ENCODE measurements at places on chromosomes 3 and 15.

- no peak for DNase-seq
These were observed 1078.5 kb downstream of the TUSC7 start for GRCh38 chr3:117788061-117788460.

- DNase-seq, result no peak
These were observed 169.3 kb downstream of the ADAMTS17 start for GRCh38 chr15:100172356-100173024.

DNA sequence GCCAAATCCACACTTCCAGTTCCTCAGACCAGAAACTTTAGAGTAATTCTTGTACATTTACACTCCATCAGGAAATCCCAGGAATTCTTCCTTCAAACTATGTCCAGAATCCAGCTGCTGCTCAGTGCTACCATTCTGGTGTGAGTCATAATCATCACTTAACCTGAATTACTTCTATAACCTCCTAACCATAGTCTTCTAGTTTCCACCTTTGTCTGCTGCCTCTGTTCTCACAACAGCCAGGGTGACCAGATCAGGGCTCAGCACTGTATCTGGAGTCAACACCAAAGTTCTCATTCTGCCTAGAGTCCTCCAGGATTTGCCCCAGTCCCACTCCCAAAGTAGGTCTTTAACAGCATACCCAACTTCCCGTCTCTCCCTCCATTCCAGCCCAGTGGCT lies 3.4 kb downstream of the CLDND1 start:
- DNase-seq, result no peak

- DNase-seq, result no peak
These were observed 22.1 kb upstream of the PRR23E start for GRCh38 chr3:127170814-127171213.

GRCh38 chr3:176663837-176664831 lies 533.1 kb downstream of the TBL1XR1 start:
- no peak for DNase-seq

GRCh38 chr15:94792196-94792595 lies 560.8 kb downstream of the MCTP2 start:
- DNase-seq, result no peak

- no peak for DNase-seq
These were observed 185.5 kb upstream of the GPR149 start for GRCh38 chr3:154615471-154615870.

All from left ventricle myocardium superior (tissue), 1 donor.